ENCODE measurements at places on chromosomes 5 and 9.

GRCh38 chr9:118635416-118635815 is 733.8 kb downstream of the BRINP1 start:
- DNase-seq, result no peak

DNA sequence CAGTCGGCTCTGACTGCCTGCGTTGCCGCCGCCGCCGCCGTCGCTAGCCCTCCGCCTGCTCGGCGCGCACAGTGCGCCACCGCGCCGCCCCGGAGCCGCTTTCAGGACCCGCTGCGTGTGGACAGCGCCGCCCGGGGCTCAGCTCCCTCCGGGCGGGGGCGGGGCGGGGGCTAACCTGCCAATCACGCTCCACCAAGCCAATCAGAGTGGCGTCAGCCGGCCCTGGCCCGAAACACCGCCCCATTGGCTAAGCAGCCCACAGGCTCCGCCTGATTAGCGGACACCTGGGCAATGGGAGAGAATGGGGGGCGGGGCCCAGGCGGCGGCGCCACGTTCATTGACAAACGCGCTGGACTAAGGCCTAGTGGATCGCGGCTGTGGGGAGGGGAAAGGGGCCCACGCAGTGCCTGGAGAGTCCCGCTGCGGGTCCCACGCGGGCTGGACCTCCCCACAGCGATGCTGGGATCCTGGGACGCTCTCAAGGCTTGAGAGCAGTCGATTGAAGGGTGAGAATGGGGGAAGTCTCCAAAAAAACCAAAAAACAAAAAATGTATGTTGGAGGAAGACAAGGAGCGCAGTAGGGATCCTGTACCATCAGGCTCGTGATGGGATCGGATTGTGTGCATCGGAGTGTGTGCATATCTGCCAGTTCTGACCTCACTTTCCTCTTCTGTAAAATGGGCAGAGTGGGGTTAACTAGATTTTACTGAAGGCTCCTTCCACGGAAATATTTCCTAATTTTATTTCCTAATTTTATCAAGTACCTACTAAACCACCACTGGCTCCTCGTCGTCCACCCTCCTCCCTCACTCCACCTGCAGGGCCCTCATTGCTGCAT is 6.3 kb downstream of the PAX5 start:
- no peak for DNase-seq

DNA sequence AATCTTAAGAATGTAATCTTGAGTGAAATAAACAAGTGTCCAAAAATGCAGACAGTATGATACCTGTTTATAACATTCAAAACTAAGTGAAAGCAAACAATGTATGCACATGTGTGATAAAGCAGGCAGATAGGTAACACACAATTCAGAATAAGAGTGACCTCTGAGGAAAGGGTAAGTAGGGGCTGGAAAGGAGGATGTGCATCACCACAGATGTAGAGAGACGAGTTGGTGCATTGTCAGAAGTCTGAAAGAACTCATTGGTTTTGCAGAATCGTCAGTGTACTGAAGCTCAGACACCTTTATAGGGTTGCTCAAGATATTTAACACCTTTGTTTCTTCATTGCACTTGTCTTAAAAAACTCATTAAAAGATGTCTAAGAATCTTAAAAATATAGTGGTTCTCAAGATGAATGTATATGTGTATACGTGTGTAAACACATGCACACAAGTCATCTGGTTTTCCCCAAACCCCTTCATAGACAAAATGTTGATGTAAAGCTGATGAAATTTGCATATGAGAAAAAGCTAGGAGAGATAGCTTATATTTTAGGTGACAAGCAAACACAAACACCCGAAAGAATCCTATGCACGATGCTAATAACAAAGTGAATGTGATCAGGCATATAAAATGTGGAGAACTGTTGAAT is 197.6 kb upstream of the MEF2C start:
- DNase-seq, result no peak

- DNase-seq, result no peak
Observed at GRCh38 chr5:57716661-57717060, 234.1 kb upstream of the ACTBL2 start.

GRCh38 chr5:174086751-174087150 is 41.2 kb downstream of the NSG2 start:
- DNase-seq, result no peak

DNA sequence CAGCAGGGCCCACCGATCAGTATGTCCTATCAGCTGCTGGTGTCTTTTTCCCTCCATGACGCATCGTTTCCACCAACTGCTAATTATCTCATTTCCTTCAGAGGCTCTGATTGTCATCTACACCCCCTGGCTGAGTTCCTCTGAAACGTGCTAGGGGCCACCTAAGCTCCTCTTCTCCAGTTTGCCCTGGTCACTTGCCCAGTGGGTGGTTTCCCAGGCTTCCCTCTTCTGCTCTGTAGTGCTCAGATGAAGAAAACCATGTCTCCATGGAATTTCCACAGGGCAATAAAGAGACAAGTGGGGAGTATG is 65.3 kb downstream of the TSTD2 start:
- DNase-seq, result no peak

DNA sequence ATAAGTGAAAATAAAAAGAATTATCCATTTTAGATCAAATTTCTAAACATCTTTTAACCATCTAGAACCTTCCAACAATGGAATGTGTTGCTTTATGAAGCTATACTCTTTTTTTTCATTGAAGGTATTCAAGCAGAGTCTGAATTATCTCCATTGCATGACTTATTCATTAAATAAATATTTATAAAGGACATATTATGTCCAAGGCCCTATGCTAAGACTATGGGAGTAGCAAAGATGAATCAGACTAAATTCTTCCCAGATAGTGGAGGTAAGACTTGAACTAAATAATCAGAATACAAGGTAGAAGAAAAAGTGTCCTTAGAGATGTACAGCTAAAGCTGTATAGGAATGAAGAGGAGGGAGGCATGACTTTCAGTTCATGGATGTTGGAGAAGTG is 215.5 kb upstream of the RGMB start:
- no peak for DNase-seq

GRCh38 chr9:16640649-16641048 is 229.8 kb downstream of the BNC2 start:
- DNase-seq, result no peak

DNA sequence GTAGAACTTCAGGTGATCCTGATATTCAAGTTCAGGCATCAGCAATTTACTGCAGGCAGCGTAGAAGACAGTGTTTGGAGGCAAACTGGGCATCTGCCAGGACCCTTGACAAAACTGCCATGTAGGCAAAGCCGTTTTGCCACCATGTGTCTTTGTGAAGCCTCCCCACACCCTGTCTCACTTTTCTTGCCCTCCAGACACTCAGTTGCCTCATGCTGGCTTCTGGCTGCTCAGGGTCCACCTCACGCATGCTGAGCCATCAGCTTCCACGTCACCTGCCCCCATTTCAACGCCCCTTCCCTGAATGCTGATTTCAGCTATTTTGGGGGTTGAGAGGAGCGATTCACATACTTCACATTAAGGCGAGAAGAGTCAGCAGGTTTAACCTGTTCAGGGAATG is 165.2 kb upstream of the KLF9 start:
- DNase-seq, result no peak

DNA sequence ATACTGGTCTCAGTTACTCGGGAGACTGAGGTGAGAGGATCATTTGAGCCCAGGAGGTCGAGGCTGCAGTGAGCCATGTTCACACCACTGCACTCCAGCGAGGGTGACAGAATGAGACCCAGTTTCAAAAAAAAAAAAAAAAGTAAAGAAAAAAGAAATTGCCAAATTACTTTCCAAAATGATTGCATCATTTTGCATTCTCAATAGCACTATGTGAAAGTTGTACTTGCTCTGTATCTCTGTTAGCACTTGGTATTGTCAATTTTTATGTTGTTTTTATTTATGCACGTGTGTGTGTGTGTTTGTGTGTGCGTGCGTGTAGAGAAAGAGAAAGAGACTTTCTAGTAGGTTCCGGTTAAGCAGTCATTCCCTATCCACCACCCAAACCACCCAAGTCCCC is 328.4 kb downstream of the RAB3C start:
- no peak for DNase-seq

GRCh38 chr5:4873652-4874051 is 266.5 kb upstream of the ADAMTS16 start:
- no peak for DNase-seq

GRCh38 chr5:41707853-41708603 is 162.2 kb downstream of the OXCT1 start:
- DNase-seq, result no peak

GRCh38 chr5:82418608-82418950 is 140.4 kb upstream of the RPS23 start:
- DNase-seq, result no peak

DNA sequence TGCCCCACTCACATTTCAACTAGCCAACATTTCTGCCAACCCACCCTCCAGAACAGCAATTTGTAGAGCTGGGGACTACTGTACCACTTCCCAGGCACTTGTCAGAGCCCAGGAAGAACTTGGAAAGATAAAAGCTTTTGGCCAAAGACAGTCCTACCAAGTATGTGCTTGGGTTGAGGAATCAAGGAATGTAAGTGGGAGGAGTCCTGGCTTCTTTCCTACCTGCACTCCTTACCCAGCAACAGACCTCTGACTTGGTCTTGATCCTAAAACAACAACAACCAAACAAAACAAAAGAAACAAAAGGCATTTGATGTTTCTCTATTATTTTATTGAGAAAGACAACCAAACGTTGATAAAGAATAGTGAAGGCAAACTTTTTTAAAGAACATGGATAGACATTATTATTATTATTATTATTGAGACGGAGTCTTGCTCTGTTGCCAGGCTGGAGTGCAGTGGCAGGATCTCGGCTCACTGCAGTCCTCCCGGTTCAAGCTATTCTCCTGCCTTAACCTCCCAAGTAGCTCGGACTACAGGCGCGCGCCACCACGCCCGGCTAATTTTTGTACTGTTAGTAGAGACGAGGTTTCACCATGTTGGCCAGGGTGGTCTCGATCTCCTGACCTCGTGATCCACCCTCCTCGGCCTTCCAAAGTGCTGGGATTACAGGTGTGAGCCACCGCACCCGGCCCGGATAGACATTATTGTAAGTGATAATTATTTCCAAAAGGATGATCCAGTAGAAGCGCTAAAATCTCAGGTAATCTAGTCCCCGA is 33.5 kb downstream of the ANXA2R start:
- no peak for DNase-seq

DNA sequence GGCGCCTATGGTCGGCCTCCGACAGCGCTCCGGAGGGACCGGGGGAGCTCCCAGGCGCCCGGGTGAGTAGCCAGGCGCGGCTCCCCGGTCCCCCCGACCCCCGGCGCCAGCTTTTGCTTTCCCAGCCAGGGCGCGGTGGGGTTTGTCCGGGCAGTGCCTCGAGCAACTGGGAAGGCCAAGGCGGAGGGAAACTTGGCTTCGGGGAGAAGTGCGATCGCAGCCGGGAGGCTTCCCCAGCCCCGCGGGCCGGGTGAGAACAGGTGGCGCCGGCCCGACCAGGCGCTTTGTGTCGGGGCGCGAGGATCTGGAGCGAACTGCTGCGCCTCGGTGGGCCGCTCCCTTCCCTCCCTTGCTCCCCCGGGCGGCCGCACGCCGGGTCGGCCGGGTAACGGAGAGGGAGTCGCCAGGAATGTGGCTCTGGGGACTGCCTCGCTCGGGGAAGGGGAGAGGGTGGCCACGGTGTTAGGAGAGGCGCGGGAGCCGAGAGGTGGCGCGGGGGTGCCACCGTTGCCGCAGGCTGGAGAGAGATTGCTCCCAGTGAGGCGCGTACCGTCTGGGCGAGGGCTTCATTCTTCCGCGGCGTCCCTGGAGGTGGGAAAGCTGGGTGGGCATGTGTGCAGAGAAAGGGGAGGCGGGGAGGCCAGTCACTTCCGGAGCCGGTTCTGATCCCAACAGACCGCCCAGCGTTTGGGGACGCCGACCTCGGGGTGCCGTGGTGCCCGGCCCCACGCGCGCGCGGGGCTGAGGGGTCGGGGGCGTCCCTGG is 561 bp downstream of the DAPK1 start:
- DNase-seq, result peak; percentile 35

DNA sequence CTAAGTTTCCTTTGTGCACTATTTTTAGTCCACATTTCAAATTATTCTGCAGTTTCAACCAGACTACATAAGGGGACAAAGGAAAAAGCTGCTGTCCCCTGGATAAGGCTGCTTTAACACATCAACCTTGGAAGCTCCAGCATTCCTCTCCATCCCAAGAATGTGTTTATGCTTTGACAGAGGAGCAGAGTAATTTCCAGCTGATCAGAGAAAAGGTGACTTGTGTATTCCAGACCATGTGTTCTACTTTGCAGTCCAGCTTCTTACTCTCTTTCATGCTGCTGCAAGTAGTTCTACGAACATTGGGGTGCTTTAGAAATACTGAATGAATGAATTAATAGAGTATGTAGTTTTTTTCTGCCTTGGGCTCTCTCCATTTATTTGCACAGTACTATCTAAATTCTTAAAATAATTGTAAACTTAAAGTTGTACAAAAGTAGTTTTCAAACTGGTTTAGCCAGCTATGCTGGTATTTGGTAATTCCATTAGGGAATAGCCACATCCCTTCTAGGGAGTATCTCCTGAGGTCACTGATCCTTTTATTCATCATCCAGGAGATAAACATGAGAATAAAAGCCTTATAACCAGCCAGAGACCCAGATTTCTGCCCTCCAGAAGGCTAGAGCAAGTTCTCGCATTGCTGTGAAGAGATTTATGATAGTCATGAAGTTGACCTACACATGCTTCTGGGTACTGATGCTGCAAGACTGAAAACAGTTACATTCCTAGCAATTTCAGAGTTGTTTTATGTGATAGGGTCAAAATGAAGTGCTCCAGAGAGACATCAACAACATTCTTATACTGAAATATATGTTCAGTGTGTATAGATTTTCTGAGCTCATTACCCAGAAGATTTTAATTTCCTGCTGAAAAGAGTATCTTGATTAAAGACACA is 215.2 kb downstream of the COMMD10 start:
- no peak for DNase-seq

GRCh38 chr9:19028835-19029451 is 4.1 kb downstream of the SAXO1 start:
- DNase-seq, result no peak

DNA sequence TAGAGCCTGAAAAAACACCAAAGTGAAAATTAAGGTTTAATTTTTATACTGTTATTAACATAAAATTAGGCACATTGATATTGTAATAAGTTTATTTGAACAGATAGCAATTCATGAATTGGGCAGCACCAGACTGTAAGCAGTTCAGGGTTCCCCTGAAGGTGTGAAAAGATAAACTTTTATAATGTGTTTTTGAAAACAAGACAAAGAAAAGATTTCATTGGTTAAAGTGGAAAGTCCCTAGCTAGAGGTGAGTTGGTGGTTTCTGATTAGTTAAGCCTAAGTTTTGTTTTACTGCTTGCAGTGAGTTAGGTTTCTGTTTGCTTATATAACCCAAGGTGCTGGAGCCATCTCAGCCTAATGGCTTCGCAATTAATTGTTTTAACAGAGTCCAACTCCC is 96.5 kb upstream of the RPS23 start:
- DNase-seq, result no peak

Measured in cortex of kidney (tissue), 1 donor.